ENCODE measurements at places on chromosomes 7 and 10.
A peak's percentile ranks its signal among the peaks of the same experiment; 100 is the strongest.

GRCh38 chr7:2399848-2400587 lies 3.4 kb upstream of the CHST12 start:
- H3K27ac ChIP-seq = no peak overlapping the region
- peaks cover 27% of the 10 kb centered on the region for H3K4me1 ChIP-seq
- H3K36me3 ChIP-seq = no peaks in the 10 kb centered on the region
- no peak overlapping the region for H3K4me3 ChIP-seq
- H3K27me3 ChIP-seq = no peaks in the 10 kb centered on the region

DNA sequence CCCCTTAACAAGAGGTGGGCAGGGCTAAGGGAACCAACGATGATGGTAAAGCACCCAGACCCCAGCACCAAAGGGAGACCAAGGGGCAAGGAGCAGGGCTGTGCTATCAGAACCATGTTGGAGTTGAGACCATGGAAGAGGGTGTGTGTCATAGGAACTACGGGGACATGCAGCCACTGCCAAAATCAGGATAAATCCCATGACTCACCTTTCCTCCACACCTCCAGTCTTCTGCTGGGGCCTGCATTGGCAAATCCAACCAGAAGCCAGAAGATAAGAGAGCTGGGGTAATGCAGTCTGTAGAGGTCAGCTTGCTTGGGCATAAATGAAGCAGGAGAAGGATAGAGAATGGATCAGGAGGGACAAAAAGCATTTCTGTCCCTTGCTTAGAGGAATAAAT lies 42.7 kb upstream of the SMARCD3 start:
- H3K27ac ChIP-seq = no peak overlapping the region
- no peak for DNase-seq
- peaks cover 6% of the 10 kb centered on the region for H3K27me3 ChIP-seq
- no peaks in the 10 kb centered on the region for H3K4me1 ChIP-seq

DNA sequence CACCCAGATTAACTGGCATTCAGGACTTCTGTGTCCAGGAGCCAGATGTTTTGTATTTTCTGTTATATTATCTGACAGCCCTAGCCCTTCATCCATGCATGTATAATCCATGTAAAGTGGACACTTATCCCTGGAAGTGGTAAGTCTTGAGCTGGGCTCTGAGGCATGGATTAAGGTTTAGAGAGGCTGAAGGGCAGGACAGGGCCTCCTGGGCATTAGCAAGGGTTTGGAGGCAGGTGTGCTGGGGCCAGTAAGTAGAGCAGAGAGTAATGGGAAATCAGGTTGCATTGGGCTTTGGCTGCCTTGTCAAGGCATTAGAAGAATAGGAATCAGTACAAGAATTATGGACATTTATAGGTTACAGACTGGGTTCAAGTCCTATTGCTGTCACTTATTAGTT lies 138.0 kb downstream of the DYNC1I1 start:
- peaks cover 24% of the 10 kb centered on the region for H3K4me1 ChIP-seq
- H3K27ac ChIP-seq = no peak overlapping the region
- no peaks in the 10 kb centered on the region for H3K36me3 ChIP-seq
- peak; percentile 35 for DNase-seq

DNA sequence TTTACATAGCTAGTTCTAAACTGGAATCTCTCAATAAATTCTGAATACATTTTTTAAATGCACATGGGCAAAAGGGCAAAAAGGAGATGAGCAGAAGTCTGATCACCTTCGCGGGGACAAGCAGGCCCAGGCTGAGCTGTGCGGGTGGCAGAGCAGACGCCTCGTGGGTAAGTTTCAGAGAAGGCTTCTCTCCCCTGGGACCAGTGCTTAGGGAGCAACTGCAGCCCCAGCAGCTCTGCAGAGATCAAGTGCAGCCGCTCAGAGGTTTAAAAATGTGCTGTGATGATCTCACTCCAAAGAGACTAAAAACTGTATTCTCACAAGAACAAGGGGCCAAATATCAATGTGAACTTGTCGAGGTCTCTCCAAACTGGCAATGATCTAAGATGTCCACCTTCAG lies 264.3 kb upstream of the RNF32 start:
- no peak overlapping the region for H3K27ac ChIP-seq
- no peaks in the 10 kb centered on the region for H3K4me1 ChIP-seq
- peak; percentile 28 for DNase-seq
- no peak overlapping the region for H3K4me3 ChIP-seq
- peaks cover 6% of the 10 kb centered on the region for H3K27me3 ChIP-seq
- no peaks in the 10 kb centered on the region for H3K36me3 ChIP-seq

GRCh38 chr7:19681596-19681995 lies 27.2 kb downstream of the POLR1F start:
- DNase-seq = no peak
- no peak overlapping the region for H3K27ac ChIP-seq
- no peak overlapping the region for H3K4me3 ChIP-seq
- H3K36me3 ChIP-seq = no peaks in the 10 kb centered on the region
- H3K27me3 ChIP-seq = no peaks in the 10 kb centered on the region

GRCh38 chr7:129719980-129720732 lies 108.6 kb downstream of the NRF1 start:
- H3K27me3 ChIP-seq = no peaks in the 10 kb centered on the region
- no peak for DNase-seq
- no peak overlapping the region for H3K27ac ChIP-seq

GRCh38 chr7:16422103-16422435 lies 731 bp upstream of the CRPPA start:
- peaks cover 33% of the 10 kb centered on the region for H3K4me1 ChIP-seq
- H3K27ac ChIP-seq = peak overlapping the region; percentile 94
- no peak for DNase-seq
- H3K36me3 ChIP-seq = no peaks in the 10 kb centered on the region
- no peaks in the 10 kb centered on the region for H3K27me3 ChIP-seq
- H3K4me3 ChIP-seq = peak overlapping the region; percentile 73

DNA sequence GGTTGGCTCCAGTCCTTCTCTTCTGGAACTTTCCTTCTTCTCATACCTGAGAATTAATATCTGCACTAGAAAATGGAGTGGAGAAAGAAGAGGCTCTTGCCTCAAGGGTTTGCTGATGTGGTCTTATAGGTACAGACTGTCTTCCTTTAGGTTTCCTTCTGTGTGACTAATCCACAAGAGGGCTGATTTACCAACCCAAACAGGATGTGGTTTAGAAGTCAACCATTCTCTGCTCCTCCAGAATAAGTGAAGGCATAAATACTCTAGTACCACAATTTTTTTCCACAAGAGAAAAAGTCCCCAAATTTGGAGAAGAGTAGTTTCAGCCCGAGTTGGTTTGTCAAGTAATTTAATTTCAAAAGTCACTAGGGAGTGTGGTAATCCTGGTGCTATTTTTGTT lies 85.8 kb downstream of the NRP1 start:
- H3K36me3 ChIP-seq = no peaks in the 10 kb centered on the region
- H3K27me3 ChIP-seq = no peaks in the 10 kb centered on the region
- DNase-seq = no peak
- H3K4me3 ChIP-seq = no peak overlapping the region
